HTR-8/SVneo (cell line): ENCODE measurements at places on chromosomes 1 and 21.

GRCh38 chr1:21508580-21509350 lies 458 bp upstream of the ALPL start:
- peak; percentile 70 for DNase-seq

DNA sequence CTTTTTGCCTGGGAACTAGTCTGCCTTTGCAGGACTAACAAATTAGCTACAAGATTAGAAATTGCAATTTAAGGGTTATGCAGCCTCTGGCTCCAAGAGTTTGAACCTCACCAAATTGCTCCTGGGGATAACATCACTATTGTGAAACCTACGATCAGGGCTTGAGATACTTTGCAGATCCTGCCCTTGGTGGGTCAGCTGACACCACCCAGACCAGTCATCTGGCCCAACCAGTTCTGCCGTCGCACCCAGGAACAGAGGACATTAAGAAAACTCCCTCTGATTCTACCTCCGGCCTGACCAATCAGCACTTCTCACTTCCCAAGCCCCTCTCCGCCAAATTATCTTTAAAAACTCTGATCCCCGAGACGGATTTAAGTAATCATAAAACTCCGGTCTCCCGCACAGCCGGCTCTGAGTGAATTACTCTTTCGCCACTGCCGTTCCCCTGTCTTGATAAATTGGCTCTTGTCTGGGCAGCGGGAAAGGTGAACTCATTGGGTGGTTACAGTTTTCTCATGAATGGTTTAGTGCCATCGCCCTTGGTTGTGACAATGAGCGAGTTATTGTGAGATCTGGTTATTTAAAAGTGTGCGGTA lies 32.9 kb upstream of the B3GALT5 start:
- DNase-seq: no peak

DNA sequence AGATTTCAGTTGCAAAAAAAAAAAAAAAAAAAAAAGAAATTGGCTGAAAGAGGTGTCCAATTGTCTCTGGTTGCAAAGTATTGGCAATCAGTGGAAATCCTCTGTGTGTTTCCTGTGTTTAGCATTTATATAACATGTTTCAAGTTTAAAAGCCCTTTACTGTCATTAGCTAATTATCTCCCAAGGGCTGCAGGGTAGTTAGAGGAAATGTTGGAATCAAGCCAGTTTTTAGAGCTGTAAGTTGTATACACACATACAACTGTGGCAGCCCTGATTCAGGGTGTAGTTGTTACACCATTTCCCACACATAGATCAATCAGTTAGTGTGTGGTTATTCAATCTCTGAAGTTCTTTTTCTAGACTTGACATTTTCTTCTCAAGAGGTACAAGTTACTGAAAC lies 8.9 kb upstream of the ZNF326 start:
- no peak for DNase-seq

- no peak for DNase-seq
Observed at GRCh38 chr1:228937851-228938536, 202.7 kb downstream of the RHOU start.

DNA sequence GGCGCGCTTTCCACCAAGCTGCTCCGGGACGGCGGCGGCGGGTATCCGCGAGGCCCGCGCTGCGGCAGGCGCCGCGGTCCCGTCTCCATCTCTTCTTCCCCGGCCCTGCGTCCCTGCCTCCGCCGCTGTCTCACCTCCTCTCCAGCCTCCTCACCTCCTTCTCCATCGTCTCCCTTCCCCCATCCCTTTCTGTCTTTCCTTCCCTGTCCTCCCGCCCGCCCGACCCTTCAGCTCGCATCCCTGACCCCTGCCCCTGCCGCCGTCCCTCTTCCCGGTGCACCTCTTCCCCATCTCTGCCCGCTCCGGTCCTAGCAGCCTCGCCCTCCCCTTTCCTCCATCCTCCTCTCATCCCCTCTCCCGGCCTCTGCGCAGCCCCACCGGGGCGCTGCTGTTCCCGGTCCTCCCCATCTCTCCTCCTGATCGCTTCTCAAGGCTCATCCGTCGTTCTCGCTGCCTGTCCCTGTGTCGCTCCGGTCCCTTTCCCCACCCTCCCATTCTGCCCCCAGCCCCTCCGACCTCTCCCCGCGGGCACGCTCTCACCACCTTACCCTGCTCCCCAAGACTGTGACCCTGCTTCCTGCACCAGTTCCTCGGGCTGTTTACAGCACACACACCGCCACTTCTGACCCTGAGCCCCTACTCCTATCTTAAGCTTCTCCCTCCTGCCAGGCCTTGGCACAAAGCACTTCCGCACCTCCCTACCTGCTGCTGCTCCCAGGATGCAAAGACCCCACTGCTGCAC lies 760 bp upstream of the NPHP4 start:
- no peak for DNase-seq

GRCh38 chr21:14968821-14969220 lies 96.0 kb downstream of the NRIP1 start:
- no peak for DNase-seq

DNA sequence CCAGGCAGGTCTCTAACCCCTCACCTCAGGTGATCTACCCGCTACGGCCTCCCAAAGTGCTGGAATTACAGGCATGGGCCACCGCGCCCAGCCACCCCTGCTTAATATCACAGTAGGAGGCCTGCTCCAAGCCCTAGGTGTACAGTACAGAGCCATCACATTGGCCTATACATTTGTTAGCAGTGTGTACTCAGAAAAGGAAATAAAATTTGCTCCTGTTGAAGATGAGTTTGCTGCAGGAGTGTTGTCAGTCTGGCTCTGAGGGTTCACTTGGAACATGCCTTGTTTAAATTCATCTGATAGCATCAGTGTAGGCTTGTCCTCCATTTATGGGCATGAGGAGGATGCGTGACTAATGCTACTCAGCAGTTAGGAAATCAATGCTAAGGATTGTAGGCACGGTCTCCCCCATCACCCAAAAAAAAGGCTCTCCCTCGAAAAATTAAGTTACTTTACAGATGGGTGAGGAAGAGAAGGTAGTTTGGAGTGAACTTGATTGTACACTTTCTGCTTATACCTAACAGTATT lies 4.6 kb upstream of the ENAH start:
- DNase-seq: peak; percentile 67

DNA sequence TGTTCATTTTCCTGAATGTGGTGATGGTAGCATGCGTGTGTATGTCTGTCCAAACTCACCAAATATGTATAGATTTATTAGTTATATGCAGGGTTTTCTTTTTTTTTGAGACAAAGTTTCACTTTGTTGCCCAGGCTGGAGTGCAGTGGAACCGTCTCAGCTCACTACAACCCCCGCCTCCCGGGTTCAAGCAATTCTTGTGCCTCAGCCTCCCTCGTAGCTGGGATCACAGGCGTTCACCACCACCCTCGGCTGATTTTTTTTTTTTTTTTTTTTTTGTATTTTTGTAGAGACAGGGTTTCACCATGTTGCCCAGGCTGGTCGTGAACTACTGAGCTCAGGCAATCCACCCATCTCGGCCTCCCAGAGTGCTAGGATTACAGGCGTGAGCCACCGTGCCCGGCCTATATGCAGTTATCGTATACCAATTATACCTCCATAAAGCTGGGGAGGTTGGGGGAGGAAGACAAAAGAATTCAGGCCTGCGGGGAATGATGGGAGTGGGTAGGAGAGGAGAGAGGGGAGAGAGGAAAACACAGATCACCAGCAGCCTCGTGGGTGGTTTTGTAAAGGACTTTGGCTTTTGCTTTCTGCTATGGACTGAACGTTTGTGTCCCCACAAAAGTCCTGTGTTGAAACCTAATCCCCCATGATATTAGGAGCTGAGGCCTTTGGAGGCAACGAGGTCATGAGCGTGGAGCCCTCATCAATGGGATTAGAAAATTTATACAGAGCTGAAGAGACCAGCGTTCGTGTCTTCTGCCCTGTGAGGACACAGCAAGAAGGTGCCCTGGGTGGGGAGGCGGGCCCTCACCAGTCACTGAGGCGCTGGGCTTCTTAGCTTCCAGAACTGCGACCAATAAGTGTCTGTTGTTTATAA lies 4.4 kb upstream of the HNRNPU start:
- DNase-seq: no peak

DNA sequence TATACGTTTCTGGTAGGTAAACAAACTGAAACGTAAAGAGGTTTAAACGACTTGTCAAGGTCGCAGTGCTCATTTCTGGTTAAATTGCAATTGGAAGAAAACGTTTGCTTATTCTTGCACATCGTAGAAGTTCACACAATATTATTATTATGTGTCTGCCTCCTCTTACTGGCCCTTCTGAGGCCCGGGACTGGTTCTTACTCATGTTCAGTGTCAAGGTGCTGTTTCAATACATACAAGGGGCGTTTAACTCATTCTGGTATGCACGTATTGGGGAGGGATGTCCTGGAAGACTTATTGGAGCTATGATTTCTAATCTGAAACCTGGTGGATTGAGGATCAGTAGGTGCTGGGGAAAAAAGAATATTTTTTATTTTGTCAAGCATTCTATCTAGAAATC lies 932 bp downstream of the RPF1 start:
- DNase-seq: no peak

GRCh38 chr1:34885405-34886247 lies 26.1 kb upstream of the SMIM12 start:
- no peak for DNase-seq

GRCh38 chr1:163291461-163291860 lies 30.3 kb upstream of the NUF2 start:
- no peak for DNase-seq

- no peak for DNase-seq
Observed at GRCh38 chr1:114180742-114181141, 27.1 kb upstream of the SYT6 start.

GRCh38 chr1:44553771-44554170 lies 120.5 kb downstream of the TMEM53 start:
- DNase-seq: peak; percentile 73

GRCh38 chr1:213585959-213586586 lies 401.7 kb upstream of the PROX1 start:
- no peak for DNase-seq

GRCh38 chr1:96882096-96882495 lies 160.5 kb downstream of the PTBP2 start:
- DNase-seq: no peak
